ENCODE measurements at places on chromosomes 4 and X.

GRCh38 chr4:184053434-184053833 is 148.3 kb downstream of the STOX2 start:
- no peak for DNase-seq

- DNase-seq: no peak
Observed at GRCh38 chr4:18980516-18981233, 959.1 kb upstream of the LCORL start.

DNA sequence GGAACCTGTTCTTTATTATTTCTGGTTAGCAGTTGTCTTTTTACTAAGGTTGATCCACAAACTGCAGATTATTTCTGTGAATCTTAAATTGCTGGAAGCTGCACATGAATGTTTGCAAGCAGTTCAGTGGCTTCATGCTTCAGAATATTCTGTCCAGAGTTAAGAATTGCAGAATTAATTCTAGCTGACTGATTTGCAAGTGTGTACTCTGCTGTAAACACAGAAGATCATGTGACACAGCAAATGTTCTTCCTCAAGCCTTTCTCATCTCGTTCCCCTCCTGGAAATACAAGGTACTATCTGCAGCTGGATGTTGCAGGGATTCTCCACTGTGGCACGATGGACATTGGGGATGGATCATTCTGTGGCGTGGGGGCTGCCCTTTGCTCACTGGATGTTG is 16.8 kb upstream of the CLTRN start:
- no peak for DNase-seq

DNA sequence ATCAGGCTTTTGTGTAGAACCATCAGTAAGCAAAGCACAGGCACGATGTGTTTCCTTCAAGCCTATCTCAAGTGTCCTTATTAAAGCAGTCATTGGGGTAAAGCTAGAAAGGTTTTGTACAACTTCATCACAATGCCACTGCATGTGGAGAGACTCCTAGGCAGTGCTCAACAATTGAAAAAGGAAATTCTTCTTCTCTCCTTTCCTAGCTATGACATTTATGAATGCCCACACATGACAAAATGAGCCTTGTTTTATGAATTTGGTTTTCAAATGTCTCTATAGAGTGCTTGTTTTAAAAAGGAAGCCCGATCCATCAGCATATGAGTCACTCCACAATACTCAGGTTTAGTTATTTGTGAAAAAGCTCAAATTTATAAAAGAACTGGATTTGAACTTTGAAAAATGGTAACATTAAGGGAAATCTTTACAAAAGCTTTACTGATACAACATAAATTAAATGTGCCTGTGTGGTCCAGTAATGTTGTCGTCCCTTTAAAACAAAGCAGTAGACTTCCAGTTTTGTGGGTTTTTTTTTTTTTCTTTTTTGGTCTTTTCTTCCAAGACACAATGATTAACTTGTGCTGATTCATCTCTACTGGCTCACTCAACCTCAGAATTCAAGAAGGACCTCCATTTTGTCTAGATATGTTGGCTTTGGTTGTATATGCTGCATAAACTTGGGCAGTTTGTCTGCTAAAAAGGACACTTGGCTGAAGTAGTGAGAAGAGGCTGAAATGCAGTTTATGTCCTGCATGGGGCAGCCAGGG is 273.8 kb downstream of the GASK1B start:
- DNase-seq: no peak

DNA sequence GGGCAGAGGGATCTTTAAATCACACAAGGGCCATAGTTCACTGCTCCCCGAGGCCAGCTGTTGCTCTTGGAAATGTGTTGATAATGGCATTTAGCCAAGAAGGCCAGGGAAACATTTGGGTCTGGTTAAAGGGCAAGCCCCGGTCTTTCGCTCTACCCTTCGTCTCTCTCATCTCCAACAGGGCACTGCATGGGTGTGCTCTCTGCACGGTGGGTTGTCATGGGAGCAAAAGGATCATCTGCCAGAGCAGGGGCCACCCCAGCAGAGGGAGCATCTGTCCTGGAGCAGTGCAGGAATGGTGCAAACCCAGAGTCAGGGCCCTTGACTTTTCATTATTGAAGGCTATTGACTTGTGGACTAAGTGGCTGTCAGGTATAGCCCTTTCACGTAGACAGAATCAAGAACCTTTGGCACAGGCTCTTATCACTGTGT is 22.7 kb upstream of the PGRMC2 start:
- no peak for DNase-seq

DNA sequence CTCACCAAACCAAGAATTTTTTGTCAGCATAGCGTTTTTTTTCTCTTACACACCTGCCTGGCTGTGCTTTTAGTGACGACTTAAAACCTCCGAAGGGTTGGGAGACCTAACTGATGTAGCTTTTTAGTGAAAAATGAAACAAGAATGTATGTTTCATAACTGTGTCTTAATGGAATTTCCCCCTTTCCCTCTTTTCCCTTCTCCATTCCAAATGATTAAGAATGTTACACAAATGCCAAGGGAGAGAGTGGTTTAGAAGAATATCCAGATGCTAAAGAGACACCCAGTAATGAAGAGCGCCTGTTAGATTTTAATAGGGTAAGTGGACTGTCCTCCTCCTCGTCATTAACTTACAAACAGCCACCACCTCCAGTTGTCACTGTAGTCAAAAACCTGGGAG is 33.2 kb upstream of the TBC1D14 start:
- no peak for DNase-seq

GRCh38 chr4:180304321-180304720 is 1938.9 kb upstream of the TENM3 start:
- no peak for DNase-seq

DNA sequence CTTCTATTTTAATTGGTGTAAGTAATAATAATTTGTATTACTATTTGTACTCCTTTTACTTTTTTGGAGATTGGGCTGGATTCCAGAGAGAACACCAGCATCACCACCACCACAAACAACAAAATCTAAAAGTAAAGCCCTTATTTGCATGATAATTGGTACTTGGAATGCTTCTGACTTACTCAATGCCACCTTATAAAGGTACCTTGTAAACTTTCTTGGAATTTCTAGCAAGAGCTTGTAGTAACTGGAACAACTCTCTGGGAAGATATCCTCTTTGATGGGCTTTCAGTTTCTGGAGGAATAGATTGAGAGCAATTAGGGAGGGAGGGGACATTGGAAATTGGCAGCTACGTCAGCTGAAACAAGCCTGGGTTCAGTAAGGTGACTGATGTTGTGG is 20.2 kb upstream of the PITX2 start:
- no peak for DNase-seq

GRCh38 chrX:118761939-118762707 is 34.7 kb downstream of the IL13RA1 start:
- no peak for DNase-seq

DNA sequence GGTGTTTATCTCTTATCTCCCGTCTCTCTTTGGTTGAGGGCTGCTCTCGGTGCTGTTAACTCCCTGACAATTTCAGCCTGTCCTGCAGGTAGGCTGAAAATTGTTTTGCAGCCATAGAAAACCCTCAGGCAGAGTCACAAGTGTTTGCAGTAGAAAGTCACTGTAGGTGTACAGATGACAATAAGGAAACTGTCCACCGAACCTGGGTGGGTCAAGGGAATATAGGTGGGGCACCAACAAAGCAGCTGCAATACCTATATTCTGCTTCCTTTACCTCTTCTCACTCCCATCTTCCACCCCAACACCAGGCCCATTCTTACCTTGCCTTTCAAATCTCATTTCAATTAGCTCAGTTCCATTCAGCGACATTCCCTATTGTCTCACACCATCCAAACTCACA is 381.8 kb downstream of the PPP1R2C start:
- no peak for DNase-seq

GRCh38 chrX:153623310-153624029 is 23.5 kb upstream of the DUSP9 start:
- DNase-seq: no peak

- no peak for DNase-seq
Observed at GRCh38 chr4:21209860-21210259, 509.6 kb downstream of the PACRGL start.

DNA sequence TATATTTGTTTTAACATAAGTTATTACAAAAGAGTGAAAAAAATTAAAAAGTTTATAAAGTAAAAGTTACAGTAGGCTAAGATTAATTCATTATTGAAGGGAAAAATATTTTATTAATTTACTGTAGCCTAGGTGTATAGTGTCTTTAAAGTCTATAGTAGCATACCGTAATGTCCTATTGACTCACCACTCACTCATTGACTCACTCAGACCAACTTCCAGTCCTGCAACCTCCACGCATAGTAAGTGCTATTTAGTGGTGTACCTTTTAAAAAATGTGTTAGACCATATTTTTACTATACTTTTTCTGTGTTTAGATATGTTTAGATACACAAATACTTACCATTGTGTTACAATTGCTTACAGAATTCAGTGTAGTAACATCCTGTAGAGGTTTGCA is 841.1 kb downstream of the CENPC start:
- no peak for DNase-seq

- no peak for DNase-seq
Observed at GRCh38 chr4:81573840-81574239, 102.1 kb upstream of the RASGEF1B start.

DNA sequence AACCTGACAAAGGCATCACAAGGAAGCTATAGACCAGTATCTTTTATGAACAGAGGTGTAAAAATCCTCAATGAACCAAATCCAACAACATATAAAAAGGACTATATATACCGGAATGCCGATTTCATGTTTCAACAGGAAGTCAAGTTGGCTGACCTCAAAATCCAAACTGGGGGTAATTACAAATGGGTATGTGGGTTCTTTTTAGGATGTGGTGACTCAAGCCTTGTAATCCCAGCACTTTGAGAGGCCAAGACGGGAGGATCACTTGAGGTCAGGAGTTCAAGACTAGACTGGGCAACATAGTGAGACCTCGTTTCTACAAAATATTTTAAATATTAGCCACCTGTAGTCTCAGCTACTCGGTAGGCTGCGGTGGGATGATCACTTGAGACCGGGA is 10.4 kb downstream of the PRSS48 start:
- DNase-seq: no peak

DNA sequence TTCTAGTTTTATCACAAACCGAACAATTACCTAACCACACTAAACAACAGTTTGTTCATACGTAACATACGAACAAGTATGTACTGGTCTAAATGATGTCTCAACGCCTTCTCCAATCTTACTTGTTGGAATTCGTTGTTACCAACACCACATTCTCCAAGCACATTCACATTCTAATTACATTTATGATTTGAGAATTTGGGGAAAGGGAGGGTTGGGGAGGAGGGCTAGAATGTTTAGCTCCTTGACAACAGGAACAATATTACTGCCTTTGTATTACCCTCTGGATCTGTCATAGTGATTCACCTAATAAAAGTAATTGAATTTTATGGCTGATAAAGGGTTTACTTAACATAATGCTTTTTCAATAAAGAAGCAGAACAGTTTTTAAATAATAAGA is 24.4 kb downstream of the LCORL start:
- no peak for DNase-seq

GRCh38 chr4:75525910-75526309 is 11.6 kb downstream of the THAP6 start:
- no peak for DNase-seq

- DNase-seq: no peak
Observed at GRCh38 chr4:77344001-77344400, 187.0 kb downstream of the CCNG2 start.

DNA sequence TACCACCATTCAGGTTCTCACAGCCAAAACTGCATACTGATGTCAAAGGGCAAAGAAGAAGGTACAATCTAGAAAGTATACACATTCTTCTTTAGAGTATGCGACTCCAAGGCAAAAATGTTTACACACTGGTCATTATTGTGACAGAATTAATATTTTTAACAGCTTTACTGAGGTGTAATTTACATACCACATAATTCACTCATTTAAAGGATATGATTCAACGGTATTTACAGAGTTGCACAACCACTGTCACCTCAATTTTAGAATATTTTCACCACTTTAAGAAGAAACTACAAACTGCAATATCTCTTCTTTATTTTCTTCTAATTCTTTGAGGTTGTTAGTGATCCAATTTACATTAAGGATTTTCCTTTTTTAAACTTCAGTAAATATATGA is 325.4 kb upstream of the SMIM31 start:
- no peak for DNase-seq

GRCh38 chrX:137187540-137187939 is 153.7 kb upstream of the GPR101 start:
- DNase-seq: no peak

- DNase-seq: no peak
Observed at GRCh38 chrX:68571292-68571609, 72.4 kb downstream of the YIPF6 start.

DNA sequence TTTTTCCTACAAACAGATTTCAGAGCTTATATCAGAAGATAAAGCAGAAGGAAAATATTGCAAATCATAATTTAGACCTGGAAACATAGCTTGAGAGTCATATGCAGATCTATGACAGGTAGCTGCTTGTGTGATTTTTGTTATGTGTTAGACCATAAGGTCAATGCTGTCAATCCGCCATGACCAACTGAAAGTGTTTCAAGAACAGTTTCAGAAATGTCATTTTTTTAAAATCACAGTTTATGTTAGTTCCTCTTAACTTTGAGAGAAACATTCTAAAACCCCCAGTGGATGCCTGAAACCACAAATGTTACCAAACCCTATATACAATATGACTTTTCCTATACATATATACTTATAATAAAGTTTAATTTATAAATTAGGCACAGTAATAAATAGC is 391.3 kb upstream of the FAM241A start:
- no peak for DNase-seq

GRCh38 chr4:139167774-139168444 is 9.1 kb downstream of the ELF2 start:
- no peak for DNase-seq

DNA sequence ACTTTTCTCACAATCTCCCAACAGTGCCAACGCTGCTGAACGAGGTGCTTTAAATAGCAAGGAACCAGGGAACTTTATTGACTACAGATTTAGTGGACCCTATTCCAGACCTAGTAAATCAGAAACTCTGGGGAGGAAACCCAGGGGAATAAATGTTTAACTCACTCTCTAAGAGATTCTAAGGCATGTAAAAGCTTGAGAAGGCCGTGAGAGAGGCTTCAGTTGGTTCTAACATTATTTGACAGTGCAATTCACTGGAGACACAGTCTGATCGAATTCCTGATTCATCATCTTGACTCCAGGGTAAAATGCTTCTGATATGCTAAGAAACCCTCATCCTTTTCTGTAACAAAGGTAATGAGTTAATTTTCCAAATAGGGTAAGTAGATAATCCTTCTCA is 494.4 kb downstream of the KCNIP4 start:
- DNase-seq: no peak

- no peak for DNase-seq
Observed at GRCh38 chr4:166421556-166422156, 548.6 kb downstream of the TLL1 start.

DNA sequence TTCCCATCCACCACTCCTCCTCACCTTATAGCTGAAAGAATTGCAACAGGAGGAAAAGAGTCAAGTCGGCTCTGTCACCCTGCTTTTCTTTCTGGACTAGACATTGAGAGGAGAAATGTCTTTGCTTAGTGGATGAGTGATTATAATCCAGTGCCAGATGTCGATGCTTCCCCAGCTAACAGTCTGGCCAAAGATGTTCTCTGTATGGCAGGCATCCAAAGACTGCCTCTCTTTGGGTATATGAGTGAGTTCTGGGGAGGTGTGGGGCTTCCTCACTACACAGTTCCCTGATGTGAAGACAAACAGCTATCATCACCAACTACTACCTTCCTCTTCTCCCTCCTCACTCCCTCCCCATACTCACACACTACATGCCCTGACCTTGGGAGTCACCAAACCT is 90.9 kb downstream of the COMMD8 start:
- no peak for DNase-seq

All from stimulated activated CD4-positive, alpha-beta T cell treated with anti-CD3 and anti-CD28 coated beads, Interleukin-15, amount 100 ng/mL, for 48 hours (primary cell).